ENCODE measurements at places on chromosomes 1 and 21.

DNA sequence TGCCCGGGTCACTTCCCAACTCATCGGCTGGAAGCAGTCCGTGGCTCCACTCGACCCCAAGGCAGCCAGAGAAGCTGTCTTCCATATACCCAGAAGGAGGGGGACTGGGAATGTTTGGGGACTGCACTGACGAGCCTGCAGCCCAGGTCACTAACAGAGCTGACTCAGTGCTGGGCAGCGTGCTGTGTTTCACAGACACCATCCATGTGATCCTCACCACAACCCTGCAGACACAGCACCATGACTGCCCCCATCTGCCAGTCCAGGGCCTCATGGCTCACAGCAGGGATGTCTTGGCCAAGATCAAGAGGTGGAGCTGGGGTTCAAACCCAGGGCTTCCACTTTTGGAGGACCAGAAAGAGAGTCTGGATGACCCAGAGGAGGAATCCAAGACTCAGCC is 67.9 kb downstream of the KLHDC7A start:
- DNase-seq: no peak

- DNase-seq: no peak
These were observed 184.1 kb upstream of the NCAM2 start for GRCh38 chr21:20814090-20814489.

- peak; percentile 62 for DNase-seq
These were observed 54.8 kb upstream of the SOD1 start for GRCh38 chr21:31604591-31605190.

DNA sequence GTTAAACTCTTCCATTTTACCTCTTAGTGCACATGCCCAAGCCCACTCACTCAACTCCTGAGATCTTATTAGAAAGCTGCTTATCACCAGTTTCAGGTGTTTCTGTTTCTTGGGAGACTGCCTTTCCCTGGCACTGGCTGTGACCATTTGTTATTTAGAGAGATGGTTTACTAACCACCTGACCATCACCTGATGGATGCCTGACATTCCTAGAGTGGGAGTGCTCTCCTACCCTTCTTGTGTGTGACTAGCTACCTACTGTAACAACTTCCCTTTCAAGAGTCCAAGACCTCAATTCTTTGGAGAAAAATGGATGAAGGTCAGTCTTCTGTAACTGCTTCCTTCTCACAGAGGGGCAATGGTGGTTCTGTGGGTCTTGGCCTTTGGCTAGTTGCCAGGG is 755.2 kb upstream of the ADAMTS5 start:
- no peak for DNase-seq

GRCh38 chr1:198649232-198649967 is 10.6 kb downstream of the PTPRC start:
- no peak for DNase-seq

- no peak for DNase-seq
These were observed 32.5 kb downstream of the THAP3 start for GRCh38 chr1:6657138-6657537.

DNA sequence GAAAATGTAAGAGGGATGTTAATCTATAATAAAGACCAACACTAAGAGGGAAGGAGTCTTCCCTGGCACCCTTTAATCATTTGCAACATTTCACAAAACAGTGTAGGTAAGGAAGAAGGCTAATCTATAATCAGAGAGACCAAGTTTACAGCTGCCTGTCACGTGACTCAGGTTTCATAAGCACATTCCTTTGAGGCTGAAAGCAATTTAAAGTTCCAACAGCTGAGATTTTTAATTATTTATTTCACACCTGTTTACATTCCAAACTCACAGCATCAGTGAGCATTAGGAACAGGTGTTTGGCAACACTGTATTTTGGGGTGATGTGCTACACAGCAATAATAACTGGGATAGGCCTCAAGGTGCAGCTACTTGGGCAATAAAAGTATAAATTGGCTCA is 75.7 kb upstream of the PGBD5 start:
- no peak for DNase-seq

- DNase-seq: peak; percentile 83
These were observed 127.9 kb upstream of the MROH9 start for GRCh38 chr1:170807432-170807831.

- DNase-seq: peak; percentile 23
These were observed 33.3 kb upstream of the PGBD5 start for GRCh38 chr1:230459465-230459864.

DNA sequence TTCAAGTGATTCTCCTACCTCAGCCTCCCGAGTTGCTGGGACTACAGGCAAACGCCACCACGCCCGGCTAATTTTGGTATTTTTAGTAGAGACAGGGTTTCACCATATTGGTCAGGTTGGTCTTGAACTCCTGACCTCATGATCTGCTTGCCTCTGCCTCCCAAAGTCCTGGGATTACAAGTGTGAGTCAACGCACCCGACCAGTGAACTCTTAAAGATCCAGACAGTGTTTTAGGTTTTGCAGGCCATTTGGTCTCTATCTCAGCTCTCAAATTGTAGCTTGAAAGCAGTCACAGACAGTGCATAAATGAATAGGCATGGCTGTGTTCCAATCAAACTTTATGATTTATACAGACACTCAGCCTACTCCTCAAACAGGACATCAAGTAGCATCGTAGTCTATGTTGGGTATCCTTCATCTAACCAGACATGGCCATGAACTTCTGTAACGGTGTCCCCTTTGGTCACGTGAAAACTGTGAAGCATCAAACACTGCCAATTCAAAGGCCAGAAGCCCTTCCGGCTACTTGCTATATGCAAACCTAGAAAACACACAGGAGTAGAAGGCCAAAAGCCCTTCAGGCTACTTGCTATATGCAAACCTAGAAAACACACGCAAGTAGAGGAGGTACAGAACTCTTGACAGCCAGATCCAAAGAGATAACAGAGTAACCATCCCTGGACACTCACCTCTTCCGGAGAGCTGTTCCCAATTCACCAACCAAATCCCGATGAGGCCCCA is 3.1 kb downstream of the FUCA1 start:
- DNase-seq: no peak

DNA sequence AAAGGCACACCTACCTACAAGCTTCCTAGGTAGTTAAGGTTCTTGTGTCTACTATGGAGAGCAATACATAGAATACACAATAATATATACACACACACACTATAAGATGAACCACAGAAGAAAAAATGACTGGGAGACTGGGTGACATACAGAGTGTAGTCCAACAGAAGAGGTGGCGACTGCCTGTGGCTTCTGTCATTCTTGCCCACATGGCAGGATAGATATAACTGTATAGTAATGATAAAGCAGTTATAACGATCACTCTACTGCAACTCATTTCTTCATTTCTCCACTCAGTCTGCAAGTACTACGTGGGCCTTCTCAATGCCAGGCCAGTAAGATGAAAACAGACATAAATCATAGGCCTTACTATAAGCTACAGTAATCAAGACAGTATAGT is 113.8 kb upstream of the EDN2 start:
- no peak for DNase-seq

DNA sequence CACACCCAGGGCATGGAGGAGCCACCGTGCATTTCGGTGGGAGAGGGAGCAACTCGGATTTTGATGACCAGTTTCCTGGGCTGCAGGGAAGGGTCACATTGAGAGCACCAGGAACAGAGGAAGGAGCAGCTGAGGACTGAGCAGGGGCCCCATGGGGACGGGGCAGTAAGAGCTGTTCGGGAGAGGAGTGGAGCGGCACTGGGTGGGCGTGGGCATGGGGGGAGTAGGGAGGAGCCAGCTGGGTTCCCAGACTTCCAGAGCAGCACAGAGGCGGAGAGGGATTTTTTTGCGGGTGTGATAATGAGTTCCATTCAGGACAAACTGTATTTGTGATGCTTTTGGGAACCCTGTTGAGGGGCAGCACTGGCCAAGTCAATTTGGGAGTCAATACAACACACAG is 17.4 kb upstream of the GPR153 start:
- no peak for DNase-seq

DNA sequence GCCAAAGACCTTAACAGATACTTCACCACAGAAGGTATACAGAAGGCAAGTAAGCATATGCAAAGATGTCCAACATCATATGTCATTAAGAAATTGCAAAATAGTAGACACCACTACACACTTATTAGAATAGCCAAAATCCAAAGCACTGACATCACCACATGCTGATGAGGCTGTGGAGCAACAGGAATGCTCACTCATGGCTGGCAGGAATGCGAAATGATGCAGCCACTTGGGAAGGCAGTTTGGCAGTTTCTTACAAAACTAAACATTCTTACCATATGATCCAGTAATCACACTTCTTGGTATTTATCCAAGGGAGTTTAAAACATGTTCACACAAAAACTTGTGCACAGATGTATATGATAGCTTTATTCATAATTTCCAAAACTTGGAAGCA is 261.2 kb upstream of the AJAP1 start:
- DNase-seq: no peak

DNA sequence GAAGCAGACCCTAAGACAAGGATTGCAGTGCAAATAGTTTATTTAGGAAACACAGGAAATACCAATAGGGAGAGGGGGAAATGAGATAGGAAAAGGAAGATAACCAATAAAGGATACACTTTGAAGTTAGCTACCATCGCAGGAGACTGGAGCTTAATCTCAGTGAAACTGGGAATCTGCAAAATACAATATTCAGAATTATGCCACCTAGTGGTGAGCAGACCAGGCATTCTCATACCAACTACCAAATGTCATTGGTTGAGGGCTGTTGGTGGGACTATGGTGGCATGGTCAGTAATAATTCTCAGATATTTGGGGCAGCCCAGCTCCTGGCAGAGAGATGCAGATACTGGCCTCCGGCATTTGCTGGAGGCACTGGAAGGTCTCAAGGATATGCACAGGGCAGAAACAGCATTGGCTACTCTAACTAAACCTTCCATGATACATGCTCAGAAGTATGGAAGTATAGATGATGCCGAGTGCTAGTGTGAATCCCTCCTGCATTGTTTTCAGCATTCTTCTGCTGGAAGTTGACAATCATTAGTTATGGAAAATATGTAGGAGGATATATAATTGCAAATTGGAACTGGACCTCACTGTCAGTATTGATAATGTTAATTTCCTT is 11.8 kb upstream of the ZFP69B start:
- DNase-seq: peak; percentile 39

DNA sequence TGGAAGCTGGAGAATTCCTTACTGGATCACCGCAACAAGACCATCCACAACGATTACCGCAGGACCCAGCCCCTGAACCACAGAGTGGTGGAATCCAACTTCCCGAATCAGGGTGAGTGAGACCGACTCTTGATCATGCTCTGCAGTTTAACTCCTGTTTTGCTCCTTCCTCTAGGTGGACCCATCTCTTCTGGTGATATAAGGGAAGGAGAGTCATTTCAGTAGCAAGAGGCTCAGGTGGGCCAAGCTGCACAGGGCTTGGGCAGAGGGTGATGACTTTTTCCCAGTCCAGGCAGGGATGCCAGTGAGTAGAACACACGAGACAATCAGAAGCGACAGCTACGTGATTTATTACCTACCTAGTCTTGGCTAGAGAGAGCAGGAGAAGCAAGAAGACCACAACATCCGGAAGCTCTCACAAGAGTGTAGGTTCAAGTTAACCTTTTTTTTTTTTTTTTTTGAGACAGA is 25.2 kb downstream of the CA6 start:
- DNase-seq: no peak

GRCh38 chr1:218429301-218429700 is 84.2 kb downstream of the TGFB2 start:
- DNase-seq: no peak

- no peak for DNase-seq
These were observed 106.9 kb downstream of the DYRK1A start for GRCh38 chr21:37473491-37473890.

DNA sequence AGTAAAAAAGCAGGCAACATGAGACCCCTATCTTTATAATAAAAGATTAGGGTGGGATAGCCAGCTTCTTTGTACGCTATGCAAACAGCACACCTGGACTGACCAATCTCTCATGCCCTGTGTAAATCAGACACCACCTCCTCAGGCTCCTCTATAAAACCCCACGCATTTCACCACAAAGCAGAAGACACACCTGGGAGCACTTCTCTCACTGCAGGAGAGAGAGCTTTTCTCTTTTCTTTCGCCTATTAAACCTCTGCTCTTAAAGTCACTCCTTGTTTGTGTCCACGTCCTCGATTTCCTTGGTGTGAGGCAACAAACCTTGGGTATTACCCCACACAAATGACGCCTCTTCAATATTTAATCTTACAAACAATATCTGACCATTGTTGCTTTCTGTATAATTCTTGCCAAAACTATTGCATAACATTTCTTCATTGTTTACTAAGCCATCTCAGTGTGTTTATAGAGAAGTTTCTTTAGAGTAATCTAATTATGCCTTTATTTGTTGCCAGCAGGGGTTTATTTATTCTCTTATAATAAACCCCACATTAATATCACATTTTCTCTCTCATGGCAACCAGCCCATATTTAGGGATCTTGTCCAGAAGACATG is 31.6 kb upstream of the NUF2 start:
- DNase-seq: no peak

GRCh38 chr1:29454616-29455380 is 218.5 kb downstream of the PTPRU start:
- DNase-seq: no peak

GRCh38 chr1:55214212-55214933 is 791 bp downstream of the USP24 start:
- peak; percentile 34 for DNase-seq

DNA sequence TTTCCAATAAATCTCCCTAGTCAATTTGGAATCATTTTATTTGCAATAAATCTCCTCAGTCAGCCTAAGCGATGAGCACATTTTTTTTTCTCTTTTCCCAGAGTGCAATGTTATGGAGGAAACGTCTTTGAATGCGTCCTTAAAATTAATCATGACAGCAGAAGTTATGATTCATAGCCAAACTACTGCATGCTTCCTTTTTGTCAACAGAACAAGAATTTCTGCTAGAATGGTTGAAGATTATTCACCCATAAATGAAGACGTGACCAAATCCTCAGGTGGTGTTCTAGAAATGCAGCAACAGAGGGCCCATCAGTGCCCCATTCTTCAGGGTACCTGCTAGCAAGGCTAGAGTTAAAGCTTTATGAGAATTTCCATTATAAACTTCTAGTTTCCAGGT is 407.9 kb upstream of the PKN2 start:
- DNase-seq: peak; percentile 63

GRCh38 chr1:62962901-62963776 is 179.2 kb downstream of the ATG4C start:
- DNase-seq: peak; percentile 34

Data from EH (cell line).